H9 (cell line): ENCODE measurements at places on chromosomes 12 and 14. TPM values are rescaled to one million over a fixed set of nuclear protein-coding genes. Genes with fewer than 3 reads are reported as not detected.

Gene SYNE2
- total RNA-seq: 36.9 and 43.3 TPM in 2 replicates

Gene SMIM41
- total RNA-seq: not detected in 2 replicates

Gene CCDC197
- total RNA-seq: not detected in 2 replicates

Gene SLC16A7
- 2.2 and 2.5 TPM in 2 replicates for total RNA-seq

Gene C12orf54
- not detected in 2 replicates for total RNA-seq

Gene C12orf43
- total RNA-seq: 24.8 and 25.7 TPM in 2 replicates

Gene DIO3
- 0.20 TPM in 1 of 2 replicates, not detected in the other for total RNA-seq

Gene TCL1B
- total RNA-seq: 3.6 and 3.8 TPM in 2 replicates

- DNase-seq: peak; percentile 53
Observed at GRCh38 chr12:116382686-116383530, 105.4 kb upstream of the MED13L start.

GRCh38 chr12:12315838-12316237 is 34.2 kb downstream of the MANSC1 start:
- no peak for DNase-seq

DNA sequence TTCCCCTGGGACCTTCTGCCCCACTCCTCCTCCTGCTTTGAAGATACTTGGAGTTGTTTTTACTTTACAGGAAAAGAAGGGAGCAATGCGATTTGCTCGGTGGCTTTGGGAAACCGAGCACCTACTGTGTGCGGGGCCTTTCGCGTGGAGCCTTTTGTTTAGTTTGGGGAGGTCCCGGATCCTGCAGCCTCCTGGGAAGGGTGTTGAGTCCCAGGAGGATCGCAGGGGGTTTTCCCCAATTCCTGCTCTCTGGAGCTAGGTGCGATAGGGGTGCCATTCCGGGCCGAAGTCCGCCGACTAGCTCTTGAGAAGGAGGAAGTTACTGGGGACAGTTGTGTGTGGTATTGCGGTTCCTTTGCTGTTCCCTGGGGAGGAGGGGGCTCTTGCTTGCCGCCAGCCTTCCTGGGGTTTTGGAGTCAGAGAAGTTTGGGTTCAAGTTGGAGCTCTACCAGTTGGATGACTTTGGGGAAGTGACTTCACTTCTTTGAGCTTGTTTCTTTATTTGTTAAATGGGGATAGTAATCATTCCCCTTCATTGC is 1.1 kb downstream of the BRI3BP start:
- no peak for DNase-seq

DNA sequence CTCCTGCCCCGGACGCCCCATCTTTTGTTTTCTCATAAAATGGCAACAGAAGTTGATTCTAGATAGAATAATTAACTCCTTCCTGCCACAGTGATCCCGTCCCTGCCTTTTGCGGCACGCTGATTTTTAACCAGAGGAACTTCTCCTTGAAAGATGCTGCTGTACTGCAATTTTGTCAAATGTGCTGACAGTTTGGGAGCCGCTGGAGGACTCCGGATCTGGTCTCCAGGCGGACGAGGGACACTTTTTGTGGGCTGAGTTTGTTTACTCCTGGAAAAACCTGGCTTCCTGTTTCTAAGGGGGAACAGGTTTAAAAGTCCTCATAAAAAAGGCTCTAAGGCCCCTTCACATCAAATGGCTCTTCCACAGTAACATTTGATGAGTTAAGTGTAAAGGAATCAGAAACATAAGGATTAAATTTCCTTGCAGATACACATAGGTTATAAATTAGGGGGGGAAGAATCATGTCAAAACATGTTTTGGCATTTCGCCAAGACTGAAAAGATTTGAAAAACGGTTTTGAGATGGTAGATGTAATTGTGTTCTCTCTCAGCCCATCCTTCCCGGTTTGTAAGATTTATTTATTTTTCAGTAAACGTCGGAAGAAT is 15.5 kb downstream of the FZD10 start:
- DNase-seq: no peak

- no peak for DNase-seq
Observed at GRCh38 chr14:99425272-99425681, 55.4 kb downstream of the SETD3 start.

DNA sequence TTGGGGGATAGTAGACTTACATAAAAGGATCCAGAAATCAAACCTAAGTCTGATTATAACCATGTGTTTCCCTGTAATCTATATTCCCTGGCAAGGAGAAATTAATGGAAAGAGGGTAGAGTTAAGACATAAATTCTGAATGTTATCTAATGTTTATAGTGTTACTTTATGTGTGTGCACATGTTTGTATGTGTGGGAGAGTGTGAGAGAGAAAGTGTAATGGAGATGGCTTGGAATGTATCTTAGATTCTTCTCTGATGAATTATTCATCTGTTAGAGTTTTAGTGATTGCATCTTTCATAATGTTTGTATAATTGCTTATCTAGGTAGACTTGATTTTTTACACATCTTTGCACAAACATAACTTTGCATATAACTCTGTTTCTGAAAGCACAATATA is 490.9 kb downstream of the FLRT2 start:
- no peak for DNase-seq

DNA sequence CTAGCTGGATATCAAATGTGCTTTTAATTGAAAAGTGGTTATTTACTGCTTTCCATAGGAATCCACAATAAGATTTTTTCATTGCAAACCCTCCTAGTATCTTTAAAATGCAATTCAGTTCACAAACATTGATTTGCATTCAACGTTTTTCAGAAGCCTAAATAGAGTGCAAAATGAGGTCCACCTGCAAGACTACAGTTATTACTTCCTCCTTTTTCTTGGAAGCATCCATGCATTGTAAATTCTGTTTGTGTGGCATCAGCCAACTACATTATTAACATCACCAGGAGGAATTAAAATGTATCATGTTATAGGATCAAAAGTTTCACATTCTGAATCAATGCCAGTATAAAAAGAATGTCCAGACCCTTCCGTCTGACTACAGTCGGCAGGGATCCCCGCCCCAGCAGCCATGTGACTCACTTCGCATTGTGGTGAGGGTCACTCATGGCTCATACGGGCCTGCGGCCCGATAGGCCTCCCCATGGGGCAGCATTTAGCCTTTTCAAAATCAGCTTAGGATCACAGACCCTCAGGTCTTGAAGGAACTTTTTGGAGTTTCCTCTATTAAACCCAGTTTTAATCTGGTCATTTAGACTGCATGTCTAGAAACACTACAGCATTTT is 46.3 kb downstream of the NTF3 start:
- no peak for DNase-seq

GRCh38 chr14:96797582-96798349 is 584 bp downstream of the VRK1 start:
- DNase-seq: peak; percentile 36

DNA sequence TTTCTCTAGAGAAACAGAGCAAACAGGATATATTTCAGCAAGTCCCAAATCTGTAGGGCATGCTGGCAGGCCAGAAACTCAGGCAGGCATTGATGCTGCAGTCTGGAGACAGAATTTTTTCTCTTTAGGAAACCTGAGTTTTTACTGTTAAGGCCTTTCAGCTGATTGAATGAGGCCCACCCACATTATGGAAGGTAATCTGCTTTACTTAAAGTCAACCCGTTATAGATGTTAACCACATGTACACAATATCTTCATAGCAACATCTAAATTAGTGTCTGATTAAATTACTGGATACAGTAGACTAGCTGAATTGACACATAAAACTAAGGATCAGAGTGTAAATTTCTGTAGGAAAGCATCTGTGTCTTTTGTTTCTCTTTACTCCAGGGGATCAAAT is 65.2 kb downstream of the SRGAP1 start:
- no peak for DNase-seq

DNA sequence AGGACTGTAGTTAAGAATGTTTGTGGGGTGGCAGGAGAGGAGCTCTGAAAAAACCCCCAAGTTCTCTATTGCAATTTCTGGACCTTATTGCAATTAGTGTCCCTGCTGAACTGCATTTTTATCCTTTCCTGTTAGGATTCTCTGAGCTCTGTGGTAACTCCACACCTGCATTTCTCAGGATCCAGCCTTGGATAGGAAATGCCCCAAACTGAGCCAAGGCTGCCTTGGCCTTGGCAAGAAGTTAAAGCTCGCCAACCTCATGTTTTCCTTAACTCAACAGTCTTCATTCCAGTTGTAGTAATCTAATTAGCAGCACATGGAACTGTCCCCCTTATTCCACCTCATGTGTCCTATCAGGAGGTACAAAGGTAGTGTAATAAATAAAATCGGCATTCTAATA is 66.5 kb downstream of the C12orf75 start:
- DNase-seq: no peak

DNA sequence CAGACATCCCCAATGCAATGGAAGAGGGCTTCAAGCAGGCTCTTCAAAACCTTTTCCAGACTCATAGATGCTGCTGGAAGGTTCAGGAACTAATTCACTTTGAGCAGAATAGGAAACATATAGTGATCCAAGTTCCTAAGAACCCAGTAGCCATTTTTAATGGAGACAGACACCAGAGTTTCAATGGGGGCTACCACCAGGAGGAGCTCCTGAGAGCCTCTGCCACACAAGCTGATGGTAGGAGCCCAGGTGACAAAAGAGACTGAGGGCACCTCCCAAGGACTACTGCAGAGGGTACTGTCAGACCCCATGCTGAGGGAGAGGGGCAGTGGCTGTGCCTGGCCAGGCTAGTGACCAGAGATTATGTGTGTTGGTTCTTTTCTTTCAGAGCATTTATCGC is 45.9 kb downstream of the IFNG start:
- peak; percentile 72 for DNase-seq

- no peak for DNase-seq
Observed at GRCh38 chr12:117165342-117165741, 24.9 kb downstream of the FBXO21 start.
